ENCODE measurements at places on chromosomes 3 and 15.

DNA sequence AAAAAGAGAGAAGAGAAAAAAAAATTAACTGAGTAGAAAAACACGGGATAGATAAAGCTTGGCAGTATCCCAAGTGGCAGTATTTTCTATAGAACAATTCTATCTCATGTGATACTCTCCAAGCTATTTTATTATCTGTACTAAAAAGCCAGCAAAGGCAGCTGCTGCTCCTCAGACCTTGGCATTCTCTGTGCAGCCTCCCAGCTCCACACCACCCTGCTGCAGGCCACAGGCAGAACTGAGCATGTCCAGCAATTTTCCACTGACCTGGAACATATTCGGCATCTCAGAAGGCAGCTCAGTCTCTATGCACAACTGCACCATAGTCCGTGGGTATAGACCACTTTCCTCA, 1161.4 kb downstream of the IGSF11 start:
- DNase-seq = no peak

GRCh38 chr15:76070921-76071635, 11.3 kb downstream of the TMEM266 start:
- no peak for DNase-seq

DNA sequence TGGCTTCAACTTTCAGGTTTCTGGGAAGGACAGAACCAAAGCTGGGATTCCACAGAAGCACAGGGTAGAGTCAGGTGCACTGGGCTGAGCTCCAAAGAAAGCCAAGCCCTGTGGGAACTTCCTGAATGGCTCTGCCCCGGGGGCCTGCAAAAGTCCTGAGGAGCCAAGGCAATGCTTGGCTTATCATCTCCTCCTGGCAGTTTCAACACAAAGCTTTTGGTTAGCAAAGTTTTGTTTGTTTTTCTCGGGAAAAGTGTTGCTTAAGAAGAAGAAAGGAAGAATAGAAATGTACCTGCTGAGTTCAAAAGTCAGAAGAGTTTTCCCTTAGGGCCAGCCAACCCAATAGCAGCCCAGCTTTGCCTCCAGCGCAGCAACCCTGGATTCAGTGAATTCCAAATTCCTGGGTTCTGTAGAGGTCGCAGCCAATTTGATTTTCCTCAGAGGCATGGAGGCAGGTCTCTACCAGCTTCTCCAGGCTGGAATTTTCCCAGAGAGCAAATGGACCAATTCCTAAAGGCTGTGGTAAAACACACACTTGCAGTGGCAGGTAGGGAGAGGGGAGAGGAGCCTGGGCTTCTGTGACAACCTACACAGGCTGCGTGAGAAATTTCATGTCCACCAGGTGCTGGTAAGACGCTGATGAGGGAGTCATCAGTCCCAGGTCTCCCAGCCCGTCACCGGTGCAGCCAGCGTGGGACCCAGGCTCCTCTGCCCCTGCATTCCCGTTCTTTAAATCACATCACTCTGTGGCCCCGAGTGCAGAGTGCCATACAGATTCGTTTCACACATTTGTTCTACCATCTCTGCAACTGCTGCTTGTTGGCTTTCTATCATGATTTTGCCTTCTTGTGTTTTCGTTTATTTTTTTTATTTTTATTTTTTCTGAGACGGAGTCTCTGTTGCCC, 54.3 kb upstream of the SNRPA1 start:
- DNase-seq = no peak

DNA sequence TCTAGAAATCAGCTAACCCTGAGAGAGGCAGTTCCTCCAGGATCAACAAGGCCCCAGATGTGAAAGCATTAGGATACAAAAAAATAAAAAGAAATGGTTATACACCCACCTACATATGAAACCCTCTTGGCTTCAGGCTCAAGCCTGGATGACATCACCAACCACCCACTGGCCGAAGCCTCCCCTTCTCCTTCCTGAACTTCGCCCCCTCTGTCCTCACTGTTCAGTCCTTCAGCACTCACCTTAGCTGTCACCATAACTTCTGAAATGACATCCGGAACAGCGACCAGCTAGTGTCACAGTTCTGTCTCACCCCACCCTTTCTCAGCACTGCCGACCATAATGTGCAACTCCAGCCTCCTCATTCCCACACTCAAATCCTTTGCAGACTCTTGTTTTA, 98.7 kb downstream of the PLCH1 start:
- DNase-seq = no peak

DNA sequence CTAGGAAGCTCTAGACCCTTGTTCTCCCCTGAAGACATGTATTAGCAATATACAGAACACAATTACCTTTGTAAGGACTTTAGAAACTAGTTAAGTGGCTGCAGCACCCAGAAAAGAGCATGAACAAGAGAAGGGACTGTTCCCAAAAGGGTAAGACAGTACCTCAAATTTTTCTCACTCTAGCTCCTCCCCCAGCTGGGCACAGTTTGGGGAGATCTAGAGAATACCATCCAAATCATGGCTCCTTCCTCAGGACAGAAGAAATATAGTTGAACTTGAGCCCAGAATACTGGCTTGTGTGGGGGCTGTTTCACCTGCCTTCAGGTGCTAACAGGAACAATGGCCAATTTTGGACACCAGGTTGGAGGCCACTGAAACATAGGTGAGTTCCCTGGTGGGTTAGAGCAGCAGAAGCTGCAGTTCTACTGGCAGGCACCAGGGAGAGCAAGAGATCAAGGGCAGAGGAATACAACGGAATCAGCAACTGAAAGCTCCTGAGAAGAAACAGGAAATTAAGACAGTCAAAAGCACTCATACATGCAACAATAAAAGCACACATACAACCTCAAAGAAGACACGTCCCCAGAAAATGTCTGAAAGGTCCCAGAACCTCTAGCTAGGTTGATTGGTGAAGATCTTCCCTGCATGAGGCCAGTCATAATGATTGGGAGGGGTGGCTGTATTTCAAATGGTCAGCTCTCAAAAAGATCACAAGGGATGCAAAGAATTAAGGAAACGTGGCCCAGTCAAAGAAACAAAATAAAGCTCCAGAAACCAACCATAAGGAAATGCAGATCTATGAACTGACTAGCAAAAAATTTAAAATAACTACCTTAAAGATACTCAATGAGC, 104.9 kb upstream of the ASB14 start:
- DNase-seq = peak; percentile 79

- no peak for DNase-seq
These were observed 340.3 kb upstream of the CTDSPL start for GRCh38 chr3:37521429-37521828.

DNA sequence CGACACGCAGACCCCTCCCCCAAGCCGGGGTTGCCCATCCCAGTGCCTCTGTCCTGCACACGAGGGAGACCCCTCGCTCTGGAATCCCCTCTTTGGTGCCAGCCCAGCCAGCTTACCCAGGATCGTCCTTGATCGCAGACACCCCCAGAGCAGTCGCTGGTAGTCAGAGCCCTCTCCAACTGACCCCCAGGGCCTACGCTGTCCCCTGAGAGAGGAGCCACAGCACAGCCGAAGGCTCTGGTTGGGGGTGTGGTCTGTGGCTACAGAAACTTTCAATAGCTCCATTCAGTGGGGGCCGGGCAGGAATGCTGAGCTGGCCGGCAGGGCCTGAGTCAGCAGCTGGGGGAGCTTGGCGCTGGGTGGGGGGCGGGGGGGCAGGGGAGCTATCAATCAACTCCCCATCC, at the start of gene LCTL:
Gene LCTL, minus strand, starts transcription at position 258 of the 404 bp plus-strand sequence. CDS start 633 bp downstream, outside the sequence.
- no peak for DNase-seq
